ENCODE measurements at places on chromosomes 3 and 15. TPM values are rescaled to one million over a fixed set of nuclear protein-coding genes. Genes with fewer than 3 reads are reported as not detected.

- H3K27me3 ChIP-seq = no peaks in the 10 kb centered on the region
- peak overlapping the region; percentile 48 for H3K4me3 ChIP-seq
- peak overlapping the region; percentile 90 for H3K27ac ChIP-seq
- H3K4me1 ChIP-seq = peaks cover 13% of the 10 kb centered on the region
These were observed 45.4 kb upstream of the TMC3 start for GRCh38 chr15:81419332-81419943.

DNA sequence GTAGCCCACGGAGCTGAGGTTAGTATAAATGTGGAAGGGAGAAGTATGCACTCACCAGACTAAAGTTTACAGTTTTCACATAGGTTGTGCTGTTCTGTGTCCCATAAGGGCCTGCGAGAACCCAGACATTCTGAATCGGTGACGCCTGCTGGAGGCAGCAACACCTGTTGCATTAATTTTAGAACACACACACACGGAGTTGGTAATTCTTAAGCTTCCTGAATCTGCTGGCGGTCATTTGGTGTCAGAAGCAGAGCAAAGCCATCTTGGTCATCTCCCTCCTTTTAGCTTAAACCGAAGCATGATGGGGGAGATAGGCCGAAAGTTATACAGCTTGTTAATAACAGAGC lies 41.1 kb upstream of the AP3B2 start:
- peak overlapping the region; percentile 74 for H3K4me3 ChIP-seq
- peaks cover 25% of the 10 kb centered on the region for H3K36me3 ChIP-seq
- peak; percentile 40 for DNase-seq
- peaks cover 4% of the 10 kb centered on the region for H3K4me1 ChIP-seq
- peak overlapping the region; percentile 82 for H3K27ac ChIP-seq

- H3K36me3 ChIP-seq = no peaks in the 10 kb centered on the region
- no peak for DNase-seq
- no peaks in the 10 kb centered on the region for H3K4me1 ChIP-seq
- H3K4me3 ChIP-seq = no peak overlapping the region
These were observed 3.1 kb upstream of the USP19 start for GRCh38 chr3:49123687-49124086.

Gene GABRR3
- total RNA-seq = 0.03 TPM

Gene SPATA12
- total RNA-seq = not detected

Gene CPNE4
- total RNA-seq = 0.10 TPM

- no peak for DNase-seq
- no peak overlapping the region for H3K4me3 ChIP-seq
- no peaks in the 10 kb centered on the region for H3K4me1 ChIP-seq
- H3K36me3 ChIP-seq = no peaks in the 10 kb centered on the region
- no peaks in the 10 kb centered on the region for H3K27me3 ChIP-seq
These were observed 490.4 kb upstream of the CFAP20DC start for GRCh38 chr3:59540241-59540640.

DNA sequence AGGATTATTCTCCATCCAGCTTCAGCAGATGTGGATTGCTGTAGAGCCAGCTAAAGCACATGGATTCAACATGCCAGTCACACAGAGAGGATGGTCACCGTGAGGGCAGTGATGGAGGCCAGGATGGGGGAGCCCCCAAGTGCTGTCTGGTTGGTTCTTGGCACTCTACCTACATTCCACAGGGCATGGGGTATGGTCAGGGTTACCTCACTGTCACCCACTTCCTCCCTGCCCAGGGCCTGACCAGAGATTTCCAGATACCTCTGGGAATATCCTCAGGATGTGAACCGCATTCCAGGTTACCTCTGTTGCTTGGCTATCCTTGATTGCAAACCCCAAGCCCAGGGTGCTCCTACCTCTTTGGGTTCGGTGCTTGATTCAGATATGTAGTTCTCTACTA lies 147.3 kb upstream of the TRIM42 start:
- DNase-seq = no peak
- no peak overlapping the region for H3K4me3 ChIP-seq

- no peak for DNase-seq
- no peaks in the 10 kb centered on the region for H3K4me1 ChIP-seq
- H3K36me3 ChIP-seq = no peaks in the 10 kb centered on the region
- H3K27ac ChIP-seq = no peak overlapping the region
These were observed 197.9 kb upstream of the NANOGP8 start for GRCh38 chr15:35282965-35283496.

GRCh38 chr3:28224430-28224829 lies 17.0 kb upstream of the CMC1 start:
- DNase-seq = no peak
- no peaks in the 10 kb centered on the region for H3K27me3 ChIP-seq
- no peak overlapping the region for H3K4me3 ChIP-seq
- no peaks in the 10 kb centered on the region for H3K36me3 ChIP-seq

- H3K36me3 ChIP-seq = no peaks in the 10 kb centered on the region
- DNase-seq = peak; percentile 80
- peak overlapping the region; percentile 14 for H3K4me3 ChIP-seq
- H3K27ac ChIP-seq = no peak overlapping the region
These were observed 237.0 kb downstream of the UACA start for GRCh38 chr15:70526221-70526973.

Gene CHAC1
- total RNA-seq = 1.0 TPM

DNA sequence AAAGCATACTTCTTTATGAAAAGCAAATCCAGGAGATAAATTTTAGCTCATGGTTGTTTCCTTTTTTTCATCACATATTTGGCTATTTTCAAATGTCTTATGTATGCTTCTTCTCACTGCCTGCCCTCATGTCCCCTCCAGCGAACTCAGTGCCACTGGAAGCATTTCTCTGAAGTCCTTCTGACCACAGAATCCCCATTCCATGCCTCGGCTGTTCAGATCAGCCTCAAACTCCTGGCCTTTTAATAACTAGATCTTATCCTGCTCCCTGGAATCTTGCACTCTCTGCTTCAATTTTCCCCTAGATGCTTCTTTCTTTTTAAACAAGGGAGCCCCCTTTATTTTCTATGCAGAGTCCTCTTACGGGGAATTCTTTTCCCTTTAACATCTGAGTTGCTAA lies 10.1 kb downstream of the ETV5 start:
- peak overlapping the region; percentile 53 for H3K4me3 ChIP-seq
- H3K36me3 ChIP-seq = peaks cover 19% of the 10 kb centered on the region
- peak; percentile 25 for DNase-seq
- peak overlapping the region; percentile 70 for H3K27ac ChIP-seq
- H3K27me3 ChIP-seq = no peaks in the 10 kb centered on the region

DNA sequence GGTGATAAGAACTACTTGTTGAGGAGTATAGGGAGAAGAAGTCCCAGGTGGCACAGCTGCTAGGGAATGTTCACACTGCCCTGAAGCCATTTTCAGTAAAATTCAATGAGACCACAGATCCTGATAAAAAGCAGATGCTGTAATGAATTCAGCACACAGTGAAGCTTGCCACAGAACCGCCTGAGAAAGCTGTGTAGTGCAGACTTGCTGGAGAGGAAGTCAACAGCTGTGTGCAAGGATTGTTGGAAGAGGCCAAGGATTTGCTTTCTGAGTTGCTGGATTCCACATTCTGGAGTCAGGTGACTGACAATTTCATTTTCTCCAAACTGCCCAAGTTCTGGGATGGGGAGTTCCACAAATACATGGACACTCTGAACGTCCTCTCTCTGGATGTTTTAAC lies 70.9 kb downstream of the ANP32A start:
- H3K4me1 ChIP-seq = no peaks in the 10 kb centered on the region
- no peak overlapping the region for H3K4me3 ChIP-seq
- no peaks in the 10 kb centered on the region for H3K36me3 ChIP-seq

- H3K27me3 ChIP-seq = 0 out of 2 replicates have a peak, but pooled peaks cover 3% of the 10 kb centered on the region
- peak overlapping the region; percentile 23 for H3K27ac ChIP-seq
- DNase-seq = peak; percentile 45
- H3K36me3 ChIP-seq = no peaks in the 10 kb centered on the region
These were observed 19.6 kb upstream of the CPOX start for GRCh38 chr3:98612996-98613517.

DNA sequence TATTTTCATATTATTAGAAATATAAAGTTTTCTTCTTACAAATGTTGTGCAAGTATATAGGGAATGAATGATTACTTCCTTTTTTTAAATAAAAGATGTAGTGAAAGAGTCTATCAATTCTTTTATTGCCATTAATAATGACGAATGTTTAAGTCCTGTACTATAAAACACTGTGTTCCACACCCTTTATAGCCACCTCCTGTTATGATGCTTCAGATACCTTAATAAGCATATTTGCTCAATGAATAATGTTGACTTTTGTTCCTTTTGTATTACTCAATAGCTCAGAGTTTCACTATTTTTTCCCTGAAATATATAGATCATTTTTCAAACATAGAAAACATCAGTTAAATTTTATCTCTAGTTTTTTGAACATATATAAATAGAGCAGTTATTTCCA lies 378.2 kb upstream of the THBS1 start:
- no peak for DNase-seq
- H3K4me1 ChIP-seq = peaks cover 10% of the 10 kb centered on the region
- no peaks in the 10 kb centered on the region for H3K27me3 ChIP-seq
- H3K36me3 ChIP-seq = no peaks in the 10 kb centered on the region
- H3K27ac ChIP-seq = no peak overlapping the region

Gene MORC1
- total RNA-seq = not detected

GRCh38 chr15:101381671-101382212 lies 86.7 kb upstream of the SNRPA1 start:
- no peak overlapping the region for H3K27ac ChIP-seq
- H3K4me1 ChIP-seq = no peaks in the 10 kb centered on the region
- H3K27me3 ChIP-seq = peaks cover 9% of the 10 kb centered on the region
- no peak for DNase-seq

Gene SLCO2A1
- not detected for total RNA-seq

Gene ACTRT3
- total RNA-seq = not detected

- no peaks in the 10 kb centered on the region for H3K27me3 ChIP-seq
- DNase-seq = no peak
- H3K36me3 ChIP-seq = peaks cover 5% of the 10 kb centered on the region
- H3K27ac ChIP-seq = no peak overlapping the region
These were observed 14.9 kb downstream of the MRAS start for GRCh38 chr3:138363322-138363721.

Gene CAMK2N2
- total RNA-seq = 6.0 TPM

- no peaks in the 10 kb centered on the region for H3K27me3 ChIP-seq
- no peaks in the 10 kb centered on the region for H3K36me3 ChIP-seq
- H3K4me3 ChIP-seq = no peak overlapping the region
- no peaks in the 10 kb centered on the region for H3K4me1 ChIP-seq
These were observed 136.4 kb downstream of the SRGAP3 start for GRCh38 chr3:9113040-9113439.

GRCh38 chr3:126305427-126305826 lies 51.8 kb downstream of the KLF15 start:
- H3K36me3 ChIP-seq = no peaks in the 10 kb centered on the region
- H3K27me3 ChIP-seq = no peaks in the 10 kb centered on the region
- H3K4me1 ChIP-seq = no peaks in the 10 kb centered on the region
- no peak overlapping the region for H3K27ac ChIP-seq
- no peak overlapping the region for H3K4me3 ChIP-seq

Gene LRRC49
- total RNA-seq = 21.1 TPM

DNA sequence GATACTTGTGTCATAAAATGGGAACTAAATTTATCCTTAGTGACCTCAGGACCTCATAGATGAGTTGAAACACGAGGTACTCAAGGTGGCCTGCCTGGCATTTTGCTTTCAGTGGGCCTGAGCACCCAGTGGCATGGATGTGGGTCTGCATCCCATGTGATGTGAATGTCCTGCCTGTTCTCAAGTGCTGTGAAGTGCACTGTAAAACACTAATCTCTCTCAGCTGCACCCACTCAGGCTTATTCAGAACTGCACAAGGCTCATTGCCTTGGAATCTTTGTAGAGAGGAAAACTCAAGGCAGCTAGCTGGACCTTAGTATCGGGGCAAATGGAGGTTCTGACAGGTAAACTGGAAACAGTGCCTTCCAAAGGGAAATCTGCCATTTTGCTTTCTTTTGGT lies 767.0 kb downstream of the TUSC7 start:
- H3K27ac ChIP-seq = no peak overlapping the region
- no peaks in the 10 kb centered on the region for H3K27me3 ChIP-seq
- no peak overlapping the region for H3K4me3 ChIP-seq
- no peaks in the 10 kb centered on the region for H3K4me1 ChIP-seq
- no peak for DNase-seq
- H3K36me3 ChIP-seq = no peaks in the 10 kb centered on the region

DNA sequence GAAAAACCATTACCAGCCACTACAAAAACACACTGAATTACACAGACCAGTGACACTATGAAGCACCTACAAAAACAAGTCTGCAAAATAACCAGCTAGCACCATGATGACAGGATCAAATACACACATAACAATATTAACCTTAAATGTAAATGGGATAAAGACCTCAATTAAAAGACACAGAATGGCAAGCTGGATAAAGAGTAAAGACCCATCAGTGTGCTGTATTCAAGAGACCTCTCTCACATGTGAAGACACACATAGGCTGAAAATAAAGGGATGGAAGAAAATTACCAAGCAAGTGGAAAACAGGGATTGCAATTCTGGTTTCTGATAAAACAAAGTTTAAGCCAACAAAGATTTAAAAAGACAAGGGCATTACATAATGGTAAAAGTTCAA lies 482.7 kb upstream of the MCTP2 start:
- H3K27me3 ChIP-seq = no peaks in the 10 kb centered on the region
- no peaks in the 10 kb centered on the region for H3K4me1 ChIP-seq
- DNase-seq = no peak
- H3K27ac ChIP-seq = no peak overlapping the region
- no peak overlapping the region for H3K4me3 ChIP-seq

DNA sequence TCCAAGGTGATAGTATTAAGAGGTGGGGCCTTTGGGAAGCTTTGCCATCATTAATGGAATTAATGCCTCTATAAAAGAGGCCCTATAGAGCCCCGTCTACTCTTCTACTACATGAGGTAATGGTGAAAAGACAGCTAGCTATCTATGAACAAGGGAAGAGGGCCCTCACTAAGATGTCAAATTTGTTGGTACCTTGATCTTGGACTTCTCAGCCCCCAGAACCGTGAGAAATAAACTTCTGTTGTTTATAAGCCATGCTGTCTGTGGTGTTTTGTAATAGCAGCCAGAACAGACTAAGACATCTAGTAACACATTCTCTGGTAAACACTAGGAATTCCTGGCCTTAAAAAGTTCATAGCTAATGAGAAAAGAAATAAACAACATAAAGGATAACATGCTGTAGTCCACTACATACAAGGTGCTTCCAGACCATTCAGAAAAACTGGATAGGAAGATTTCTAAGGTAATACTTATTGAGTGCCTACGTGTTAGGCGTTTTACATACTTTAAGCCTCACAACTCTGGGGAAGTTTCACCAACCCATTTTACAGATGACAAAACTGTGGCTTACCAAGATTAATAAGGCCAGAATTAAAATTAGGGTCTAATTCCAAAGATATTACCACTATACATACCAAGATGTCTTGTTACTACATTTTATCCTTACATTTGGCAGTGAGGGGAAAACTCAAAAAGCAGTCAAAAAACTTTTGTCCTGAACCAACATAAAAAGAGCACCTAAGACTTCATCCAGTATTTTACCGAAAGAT lies 3.2 kb downstream of the UBE3A start:
- H3K27me3 ChIP-seq = no peaks in the 10 kb centered on the region
- H3K27ac ChIP-seq = no peak overlapping the region
- DNase-seq = no peak
- H3K36me3 ChIP-seq = peaks cover 29% of the 10 kb centered on the region
- H3K4me1 ChIP-seq = no peaks in the 10 kb centered on the region

GRCh38 chr3:183330881-183331280 lies 77.8 kb downstream of the B3GNT5 start:
- no peak for DNase-seq
- no peak overlapping the region for H3K27ac ChIP-seq
- no peak overlapping the region for H3K4me3 ChIP-seq
- no peaks in the 10 kb centered on the region for H3K27me3 ChIP-seq
